ENCODE measurements at places on chromosomes 2 and 18.

- DNase-seq = no peak
Measured at GRCh38 chr2:3482363-3482821, 36.9 kb downstream of the ADI1 start.

GRCh38 chr2:73177645-73178255, 24.6 kb upstream of the NOTO start:
- no peak for DNase-seq

GRCh38 chr18:12862467-12862866, 21.6 kb downstream of the PTPN2 start:
- no peak for DNase-seq

DNA sequence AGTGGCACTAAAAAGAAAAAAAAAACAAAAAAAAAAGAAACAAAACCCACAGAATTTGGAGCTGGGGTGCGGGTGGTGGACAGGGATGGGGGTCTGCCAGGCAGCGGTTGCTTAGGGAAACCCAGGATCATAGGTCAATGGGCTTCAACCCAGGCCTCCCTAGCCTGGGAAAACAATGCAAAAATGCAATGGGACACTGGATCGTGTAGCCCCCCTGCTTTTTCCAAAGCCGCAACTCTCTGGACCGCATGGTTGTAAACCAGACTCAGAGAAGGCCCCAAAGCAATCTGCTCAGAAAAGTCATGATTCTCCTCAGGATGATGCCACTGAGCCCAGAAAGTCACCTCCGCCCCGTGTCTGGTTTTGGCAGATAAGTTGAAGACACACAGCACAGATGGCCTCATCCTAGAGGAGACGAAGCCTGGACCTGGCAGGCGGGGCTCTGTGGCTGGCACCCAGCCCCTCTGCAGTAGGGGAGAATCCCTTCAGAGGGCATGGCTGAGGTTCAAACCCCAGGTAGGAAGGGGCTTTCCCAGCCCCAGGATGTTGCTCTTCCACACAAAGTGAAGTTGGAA, 5.1 kb downstream of the DLX2 start:
- DNase-seq = no peak

DNA sequence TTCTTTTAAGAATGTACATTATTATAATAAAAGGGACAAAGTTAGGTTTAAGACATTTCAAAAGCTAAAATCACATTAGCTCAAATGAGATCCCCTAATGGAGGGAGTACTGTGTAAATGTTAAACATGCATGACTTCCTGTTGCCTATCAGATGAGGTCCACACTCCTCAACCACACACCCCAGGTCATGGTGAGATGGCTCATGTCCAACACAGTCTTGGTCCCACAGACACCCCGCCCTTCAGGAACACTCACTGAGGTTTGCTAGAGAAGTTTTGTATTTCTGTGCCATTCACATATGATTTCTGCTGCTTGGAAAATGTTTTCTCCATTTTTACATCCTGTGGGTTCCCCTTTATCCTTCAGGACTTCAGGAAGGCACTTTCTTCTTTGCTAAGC, 491.0 kb downstream of the SOX11 start:
- DNase-seq = no peak

GRCh38 chr2:237590272-237591140, at the start of gene RAB17:
RAB17 (minus strand) TSS chr2:237590734; CDS start chr2:237586154, 4,580 bp downstream.
- no peak for DNase-seq

DNA sequence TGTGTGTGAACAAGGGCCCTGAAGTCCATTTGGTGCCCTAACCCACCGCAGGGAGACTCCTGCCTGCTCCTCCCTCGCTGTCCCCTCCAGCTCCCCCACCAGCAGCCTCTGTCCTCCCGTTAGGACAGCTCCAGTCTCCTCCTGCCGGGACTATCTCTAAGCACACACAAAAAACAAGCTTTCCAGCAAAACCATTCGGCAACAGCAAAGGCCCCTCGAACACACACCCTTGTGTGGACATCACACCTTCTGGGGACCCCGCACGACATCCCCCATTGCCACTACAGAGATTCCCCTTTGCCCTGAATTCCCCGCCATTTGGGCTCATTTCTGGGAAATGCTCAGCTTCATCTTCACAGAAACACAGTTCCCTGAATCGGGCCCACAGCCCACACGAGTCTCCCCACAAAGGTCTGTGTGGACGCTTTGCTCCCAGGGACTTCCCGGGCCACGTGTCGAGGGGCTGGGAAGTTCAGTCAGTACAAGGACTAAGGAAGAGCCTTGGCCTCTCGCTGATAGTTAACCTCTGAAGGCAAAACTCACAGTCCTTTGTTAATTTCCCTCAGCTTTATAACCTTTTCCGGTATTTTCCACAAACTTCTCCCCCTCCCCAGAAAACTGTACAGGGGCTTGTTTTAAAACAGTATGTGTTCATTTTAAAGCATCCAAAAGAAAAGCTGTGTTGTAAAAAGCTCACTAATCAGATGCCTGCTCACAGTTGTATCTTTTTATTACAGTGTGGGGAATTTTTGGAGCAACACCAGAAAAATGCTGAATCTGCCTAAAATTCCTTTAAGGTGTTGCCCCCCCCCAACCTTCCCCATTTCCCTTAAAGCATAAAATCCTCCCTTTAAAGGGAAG, 25.9 kb downstream of the SMAD7 start:
- DNase-seq = no peak

- no peak for DNase-seq
Measured at GRCh38 chr2:102632380-102633175, 13.2 kb downstream of the SLC9A2 start.

- no peak for DNase-seq
Measured at GRCh38 chr18:6628187-6628586, 101.3 kb upstream of the ARHGAP28 start.

All from CD4-positive, alpha-beta T cell treated with Interleukin-6 at 100 ng/mL for 8 hours (primary cell).